ENCODE measurements at places on chromosomes 11 and 22.

DNA sequence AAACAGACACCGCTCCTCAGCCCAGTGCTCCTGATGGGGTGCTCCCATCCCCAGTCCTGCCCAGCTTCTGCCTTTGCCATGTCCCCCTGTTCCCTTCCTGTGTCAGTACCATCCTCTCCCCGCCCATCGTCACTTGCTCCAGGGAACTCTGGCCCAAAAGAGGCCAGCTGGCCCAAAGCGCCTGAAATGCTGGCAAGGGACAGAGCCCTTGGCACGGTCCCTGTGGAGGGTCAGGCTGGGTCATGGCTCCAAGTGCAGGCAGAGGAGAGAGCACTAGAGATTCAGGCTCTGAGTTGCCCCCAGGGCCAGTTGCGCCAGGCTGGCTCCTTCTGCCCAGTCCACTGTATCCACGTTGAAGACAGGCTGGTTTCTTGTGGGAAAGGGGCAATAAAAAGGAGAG is 8.4 kb upstream of the HDHD5 start:
- no peak for DNase-seq

DNA sequence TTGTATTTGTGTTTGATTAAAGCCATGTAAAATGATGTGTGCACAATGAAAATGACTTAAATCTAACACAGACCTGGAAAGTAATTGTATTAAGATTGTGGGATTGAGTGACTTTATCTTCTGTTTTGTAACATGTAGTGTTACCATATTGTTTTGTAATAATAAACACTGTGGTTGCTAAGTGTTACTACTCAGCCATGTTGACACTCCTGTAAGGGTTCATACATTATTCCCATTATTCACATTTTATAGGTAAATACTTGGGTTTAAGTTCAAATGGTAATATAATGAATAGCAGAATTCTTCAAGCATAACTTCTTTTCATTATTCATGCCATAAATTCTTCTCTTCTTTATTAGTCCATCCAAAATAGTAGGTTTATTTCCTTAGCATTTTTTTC is 69.0 kb downstream of the ZC3H12C start:
- no peak for DNase-seq

DNA sequence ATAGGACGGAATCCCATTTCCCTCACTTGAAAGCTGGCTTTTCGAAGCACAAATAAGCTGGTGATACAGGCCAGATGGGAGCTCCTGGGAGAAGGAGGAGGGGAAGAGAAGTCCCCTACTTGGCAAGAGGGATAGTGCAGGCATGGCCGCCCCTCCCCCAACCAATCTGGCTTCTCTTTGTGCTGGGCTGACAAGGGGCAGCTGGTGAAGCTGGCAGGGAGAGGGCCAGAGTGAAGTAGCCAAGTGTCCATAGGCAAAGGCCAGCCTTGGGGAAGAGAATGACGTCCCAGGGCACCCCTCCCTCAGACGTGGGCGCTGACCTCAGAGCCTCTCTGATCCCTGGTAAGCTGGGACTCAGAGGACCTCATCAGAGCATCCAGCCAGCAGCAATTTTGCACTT is 78.7 kb upstream of the GRAMD1B start:
- no peak for DNase-seq

GRCh38 chr11:73217131-73217809 is 811 bp upstream of the P2RY2 start:
- no peak for DNase-seq

GRCh38 chr11:118263695-118264568 is at the start of gene MPZL2:
Gene MPZL2, minus strand, starts transcription at chr11:118264297. Its CDS starts 144 bp downstream, at chr11:118264153.
- DNase-seq, result peak; percentile 19

DNA sequence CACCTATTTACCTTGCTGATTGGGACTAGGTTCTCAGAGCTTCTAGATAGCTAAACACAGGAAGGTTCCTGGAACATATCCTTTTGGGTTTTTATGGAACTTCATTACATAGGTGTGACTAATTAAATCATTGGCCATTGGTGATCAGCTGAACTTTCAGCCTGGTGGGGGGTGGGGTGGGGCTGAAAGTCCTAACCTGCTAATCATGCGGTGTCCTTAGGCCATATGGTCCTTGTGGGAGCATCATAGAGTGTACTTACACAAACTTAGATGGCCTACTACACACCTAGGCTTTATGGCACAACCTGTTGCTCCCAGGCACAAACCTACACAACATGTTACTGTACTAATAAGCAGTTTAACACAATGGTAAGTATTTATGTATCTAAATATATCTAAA is 8.6 kb upstream of the SELENOH start:
- no peak for DNase-seq

All from NCI-H748 treated with DMSO at 0.1 percent for 48 hours (cell line).